Activated T-helper 2 cell treated with anti-CD3 and anti-CD28 coated beads, Interferon-gamma antibody, Interleukin-2, Interleukin-4, amounts not matched to agents 10 μg/mL and 5 μg/mL and 100 μg/mL, durations not matched to agents 14 hours and 24 hours and 36 hours (primary cell): ENCODE measurements at places on chromosomes 6 and 20.

DNA sequence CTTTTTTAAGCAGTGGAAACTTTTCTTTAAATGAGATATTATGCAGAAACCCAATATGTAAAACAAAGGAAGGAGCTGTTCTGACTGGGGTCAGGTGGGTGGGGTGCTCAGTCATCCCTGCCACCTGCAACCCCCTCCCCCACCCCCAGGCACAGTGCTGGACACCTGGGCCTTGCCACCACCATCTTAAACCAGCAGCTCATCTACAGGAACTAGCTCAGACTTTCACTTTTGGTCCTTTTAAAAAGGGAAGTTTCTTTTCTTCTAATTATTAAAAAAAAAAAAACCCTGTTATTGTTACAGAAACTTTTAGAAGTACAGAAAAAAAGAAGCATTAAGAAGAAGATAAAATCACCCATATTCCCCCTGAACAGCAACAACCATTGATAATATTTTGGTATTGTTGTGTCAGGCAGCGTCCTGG is 37.1 kb downstream of the PPP1R16B start:
- no peak for DNase-seq
- H3K4me1 ChIP-seq = peaks cover 78% of the 10 kb centered on the region
- H3K27me3 ChIP-seq = no peaks in the 10 kb centered on the region
- H3K4me3 ChIP-seq = peak overlapping the region; percentile 72

GRCh38 chr6:22152841-22153240 is 144.0 kb downstream of the PRL start:
- no peak overlapping the region for H3K27ac ChIP-seq
- H3K4me3 ChIP-seq = no peak overlapping the region
- H3K36me3 ChIP-seq = no peaks in the 10 kb centered on the region
- H3K27me3 ChIP-seq = peaks cover 18% of the 10 kb centered on the region
- H3K4me1 ChIP-seq = peaks cover 11% of the 10 kb centered on the region

DNA sequence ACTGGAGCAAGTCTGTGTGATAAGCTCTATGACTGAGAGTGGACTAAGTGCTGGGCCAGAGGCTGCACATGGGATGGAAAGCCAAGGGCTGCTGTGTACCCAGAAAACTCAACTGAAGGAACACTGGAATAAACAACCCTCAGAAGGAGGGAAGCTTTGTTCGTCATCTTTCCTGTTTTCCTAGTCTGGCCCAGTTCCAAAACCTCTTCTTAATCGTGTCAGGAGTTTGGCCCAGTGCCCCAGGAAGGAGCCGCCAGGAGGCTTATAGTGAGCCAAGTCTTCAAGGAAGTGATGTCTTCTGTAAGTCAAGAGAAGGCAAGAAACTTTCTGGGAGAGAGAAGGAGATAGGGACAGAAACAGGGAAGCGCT is 23.3 kb upstream of the TOP1 start:
- H3K27me3 ChIP-seq = no peaks in the 10 kb centered on the region
- H3K27ac ChIP-seq = peak overlapping the region; percentile 94
- peaks cover 55% of the 10 kb centered on the region for H3K4me1 ChIP-seq
- no peak for DNase-seq

DNA sequence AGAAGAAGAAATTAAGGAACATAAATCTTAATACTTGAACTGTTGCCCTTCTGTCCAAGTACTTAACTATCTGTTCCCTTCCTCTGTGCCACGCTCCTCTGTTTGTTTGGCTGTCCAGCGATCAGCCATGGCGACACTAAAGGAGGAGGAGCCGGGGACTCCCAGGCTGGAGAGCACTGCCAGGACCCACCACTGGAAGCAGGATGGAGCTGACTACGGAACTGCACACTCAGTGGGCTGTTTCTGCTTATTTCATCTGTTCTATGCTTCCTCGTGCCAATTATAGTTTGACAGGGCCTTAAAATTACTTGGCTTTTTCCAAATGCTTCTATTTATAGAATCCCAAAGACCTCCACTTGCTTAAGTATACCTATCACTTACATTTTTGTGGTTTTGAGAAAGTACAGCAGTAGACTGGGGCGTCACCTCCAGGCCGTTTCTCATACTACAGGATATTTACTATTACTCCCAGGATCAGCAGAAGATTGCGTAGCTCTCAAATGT is 17.1 kb downstream of the IRF4 start:
- peak overlapping the region; percentile 57 for H3K27ac ChIP-seq
- H3K27me3 ChIP-seq = no peaks in the 10 kb centered on the region
- peaks cover 99% of the 10 kb centered on the region for H3K36me3 ChIP-seq
- no peak for DNase-seq
- H3K4me1 ChIP-seq = peaks cover 75% of the 10 kb centered on the region
- no peak overlapping the region for H3K4me3 ChIP-seq

- H3K36me3 ChIP-seq = no peaks in the 10 kb centered on the region
- H3K27ac ChIP-seq = no peak overlapping the region
- no peak overlapping the region for H3K4me3 ChIP-seq
- no peaks in the 10 kb centered on the region for H3K27me3 ChIP-seq
Measured at GRCh38 chr6:54286141-54286540, 22.1 kb upstream of the TINAG start.

- H3K4me1 ChIP-seq = peaks cover 3% of the 10 kb centered on the region
- H3K4me3 ChIP-seq = no peak overlapping the region
- no peak for DNase-seq
- H3K27me3 ChIP-seq = peaks cover 8% of the 10 kb centered on the region
- H3K27ac ChIP-seq = no peak overlapping the region
Measured at GRCh38 chr6:129894921-129895320, 33.8 kb upstream of the TMEM244 start.

- H3K27ac ChIP-seq = no peak overlapping the region
- no peaks in the 10 kb centered on the region for H3K27me3 ChIP-seq
- H3K4me1 ChIP-seq = no peaks in the 10 kb centered on the region
- no peak for DNase-seq
Measured at GRCh38 chr6:123223461-123223860, 227.4 kb downstream of the CLVS2 start.

DNA sequence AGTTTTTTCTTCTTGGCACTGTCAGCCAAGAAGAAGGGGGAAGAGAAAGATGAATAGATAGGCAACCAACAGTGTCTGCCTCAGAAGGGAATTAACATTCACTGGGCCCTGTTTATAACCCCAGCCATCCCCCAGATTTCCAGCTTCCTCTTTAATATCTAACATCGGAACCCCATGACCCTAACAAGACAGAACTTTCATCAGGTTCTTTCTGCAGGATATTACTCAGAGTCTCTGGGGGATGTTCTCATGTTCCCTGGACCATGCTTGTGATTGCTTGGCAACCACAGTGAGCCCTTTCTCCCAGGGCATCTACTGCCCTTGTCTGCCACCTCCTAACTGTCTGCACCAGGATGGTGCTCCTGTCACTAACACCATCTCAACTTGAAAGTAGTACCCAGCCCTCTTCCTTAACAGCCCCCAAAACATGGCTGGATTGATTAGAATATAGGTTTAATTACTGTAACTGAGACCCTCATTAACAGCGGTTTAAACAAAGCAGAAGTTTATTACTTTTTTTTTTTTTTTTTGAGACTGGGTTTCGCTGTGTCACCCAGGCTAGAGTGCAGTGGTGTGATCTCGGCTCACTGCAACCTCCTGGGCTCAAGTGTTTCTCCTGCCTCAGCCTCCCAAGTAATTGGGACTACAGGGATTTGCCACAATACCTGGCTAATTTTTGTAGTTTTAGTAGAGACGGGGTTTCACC is 12.0 kb upstream of the PTPN1 start:
- no peaks in the 10 kb centered on the region for H3K27me3 ChIP-seq
- H3K36me3 ChIP-seq = no peaks in the 10 kb centered on the region
- no peak overlapping the region for H3K4me3 ChIP-seq
- no peak overlapping the region for H3K27ac ChIP-seq

- H3K27ac ChIP-seq = no peak overlapping the region
- H3K4me1 ChIP-seq = peaks cover 2% of the 10 kb centered on the region
- peaks cover 12% of the 10 kb centered on the region for H3K27me3 ChIP-seq
- H3K36me3 ChIP-seq = no peaks in the 10 kb centered on the region
- H3K4me3 ChIP-seq = no peak overlapping the region
- DNase-seq = no peak
Measured at GRCh38 chr20:46131396-46131795, 13.3 kb downstream of the CD40 start.

- no peak overlapping the region for H3K4me3 ChIP-seq
- no peak overlapping the region for H3K27ac ChIP-seq
- no peaks in the 10 kb centered on the region for H3K27me3 ChIP-seq
- H3K4me1 ChIP-seq = no peaks in the 10 kb centered on the region
- DNase-seq = no peak
Measured at GRCh38 chr6:113522376-113522775, 334.8 kb upstream of the MARCKS start.

GRCh38 chr6:88666901-88667300 is 296.5 kb downstream of the RNGTT start:
- DNase-seq = no peak
- no peak overlapping the region for H3K4me3 ChIP-seq
- no peak overlapping the region for H3K27ac ChIP-seq

DNA sequence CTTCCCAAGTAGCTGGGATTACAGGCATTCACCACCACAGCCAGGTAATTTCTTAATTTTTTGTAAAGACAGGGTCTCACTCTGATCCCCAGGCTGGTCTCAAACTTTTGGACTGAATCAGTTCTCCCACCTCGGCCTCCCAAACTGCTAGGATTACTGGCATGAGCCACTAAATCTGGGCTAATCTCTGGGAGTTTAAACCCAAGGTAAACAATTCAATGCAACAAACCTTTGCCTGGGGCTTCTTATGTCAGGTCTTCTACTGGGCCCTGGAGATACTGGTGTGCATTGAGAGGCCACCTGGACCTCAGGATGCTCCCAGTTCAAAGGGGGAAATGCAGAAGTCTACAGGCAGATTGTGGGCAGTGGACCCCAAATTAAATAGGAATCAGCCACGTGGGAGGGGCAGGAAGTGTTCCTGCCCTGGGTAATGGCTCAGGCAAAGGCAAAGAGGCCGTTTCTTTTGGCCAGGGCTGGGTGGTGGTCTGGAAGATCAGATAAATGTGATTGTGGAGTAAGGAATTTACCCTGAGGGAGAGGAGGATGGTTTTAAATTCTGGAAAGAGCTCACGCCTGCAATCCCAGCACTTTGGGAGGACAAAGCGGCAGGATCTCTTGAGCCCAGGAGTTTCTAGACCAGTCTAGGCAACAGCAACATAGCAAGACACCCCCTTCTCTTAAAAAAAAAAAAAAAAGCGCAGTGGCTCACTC is 1.3 kb upstream of the MYBL2 start:
- peak overlapping the region; percentile 74 for H3K4me3 ChIP-seq
- no peak for DNase-seq
- peaks cover 3% of the 10 kb centered on the region for H3K36me3 ChIP-seq
- H3K27me3 ChIP-seq = peaks cover 3% of the 10 kb centered on the region
- no peak overlapping the region for H3K27ac ChIP-seq
- H3K4me1 ChIP-seq = peaks cover 6% of the 10 kb centered on the region

DNA sequence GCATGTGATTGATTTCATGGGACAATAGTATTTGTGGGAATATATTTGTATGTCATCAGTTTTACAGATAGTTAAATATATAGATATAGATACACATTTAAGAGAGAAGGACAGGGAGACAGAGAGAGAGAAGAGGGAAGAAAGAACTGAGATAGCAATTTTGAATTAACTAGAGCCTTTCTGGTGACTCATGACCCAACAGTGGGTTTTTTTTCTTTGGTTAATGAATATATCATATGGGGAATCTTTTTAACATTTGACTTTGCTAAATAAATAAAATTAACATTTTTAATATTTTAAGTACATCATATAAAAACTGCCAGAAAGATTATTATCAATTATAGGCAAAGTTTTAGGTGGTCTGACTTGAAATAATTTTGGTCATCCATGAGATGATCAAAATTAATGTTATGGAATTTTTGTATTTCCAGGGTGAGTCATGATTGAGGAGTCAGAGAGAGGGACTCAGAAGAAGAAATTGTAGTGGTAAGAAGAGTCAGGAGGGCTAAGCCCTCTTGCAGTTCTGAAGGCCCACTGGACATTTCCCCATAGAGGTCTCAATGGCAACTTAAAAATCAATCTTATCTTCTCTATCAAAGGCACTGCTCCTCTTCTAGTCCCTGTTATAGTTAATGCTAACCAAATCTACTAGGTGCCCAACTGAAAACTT is 508.1 kb upstream of the MAP3K7 start:
- H3K4me1 ChIP-seq = no peaks in the 10 kb centered on the region
- H3K36me3 ChIP-seq = no peaks in the 10 kb centered on the region
- no peak overlapping the region for H3K27ac ChIP-seq
- DNase-seq = no peak

GRCh38 chr6:98578016-98578415 is 256.4 kb upstream of the POU3F2 start:
- DNase-seq = no peak
- H3K27me3 ChIP-seq = no peaks in the 10 kb centered on the region

GRCh38 chr20:44689809-44690208 is 25.4 kb upstream of the CCN5 start:
- H3K36me3 ChIP-seq = no peaks in the 10 kb centered on the region
- DNase-seq = no peak
- H3K4me3 ChIP-seq = no peak overlapping the region
- peaks cover 6% of the 10 kb centered on the region for H3K27me3 ChIP-seq
- H3K4me1 ChIP-seq = peaks cover 5% of the 10 kb centered on the region

- peaks cover 30% of the 10 kb centered on the region for H3K27me3 ChIP-seq
- no peak overlapping the region for H3K4me3 ChIP-seq
- H3K27ac ChIP-seq = no peak overlapping the region
Measured at GRCh38 chr6:105204331-105204730, 24.5 kb upstream of the POPDC3 start.

GRCh38 chr20:39538317-39538716 is 576.2 kb downstream of the DHX35 start:
- no peaks in the 10 kb centered on the region for H3K36me3 ChIP-seq
- no peak overlapping the region for H3K4me3 ChIP-seq
- H3K27ac ChIP-seq = no peak overlapping the region
